ENCODE measurements at places on chromosomes 11 and 22. TPM values are rescaled to one million over a fixed set of nuclear protein-coding genes. Genes with fewer than 3 reads are reported as not detected.

CNGA4 gene
- total RNA-seq = 0.07 TPM

OR5A1 gene
- total RNA-seq = not detected

INCENP gene
- 47.9 TPM for total RNA-seq

SCO2 gene
- total RNA-seq = 5.7 TPM

TRIM51 gene
- not detected for total RNA-seq

All from A549 treated with dexamethasone at 1 μM for 4 hours (cell line).